ENCODE measurements at places on chromosomes 12 and 14. TPM values are rescaled to one million over a fixed set of nuclear protein-coding genes. Genes with fewer than 3 reads are reported as not detected.

DNA sequence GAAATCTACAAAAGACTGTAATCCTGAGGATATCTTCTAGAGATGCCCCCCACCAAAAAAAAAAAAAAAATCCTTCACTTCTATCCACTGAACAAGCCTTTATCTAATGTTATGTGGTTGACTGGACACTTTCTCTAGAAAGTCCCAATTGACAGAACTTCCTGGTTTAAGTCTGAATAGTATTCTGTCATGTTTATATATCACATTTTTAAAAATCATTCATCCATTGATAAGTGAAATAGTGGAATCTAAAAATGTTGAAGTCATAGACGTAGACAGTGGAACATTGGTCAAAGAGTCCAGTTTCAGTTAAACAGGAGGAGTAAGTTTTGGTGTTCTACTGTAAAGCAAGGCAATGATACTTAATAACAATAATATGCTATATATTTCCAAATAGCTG is 297.0 kb downstream of the SSPN start:
- no peak overlapping the region for H3K4me3 ChIP-seq
- no peak for DNase-seq
- H3K27me3 ChIP-seq = no peaks in the 10 kb centered on the region
- H3K27ac ChIP-seq = no peak overlapping the region

DNA sequence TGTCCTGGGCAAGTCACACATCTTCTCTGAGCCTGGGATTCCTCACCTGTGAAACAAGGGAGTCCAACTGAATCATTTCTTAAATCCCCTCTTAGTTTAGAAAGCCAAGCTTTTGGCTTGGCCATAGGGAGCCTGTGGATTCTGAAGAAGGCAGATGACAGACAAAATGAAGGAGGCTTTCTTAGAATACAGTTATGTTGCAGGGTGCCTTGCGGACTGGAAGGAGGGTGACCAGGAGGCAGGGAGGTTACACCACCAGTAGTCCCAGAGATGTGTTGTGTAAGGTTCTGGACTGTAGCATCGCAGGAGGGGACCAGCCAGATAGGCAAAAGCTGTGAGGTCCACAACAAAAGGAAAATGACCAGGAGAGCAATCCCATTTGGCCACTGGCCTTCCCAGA is 8.2 kb upstream of the ACVR1B start:
- no peak overlapping the region for H3K4me3 ChIP-seq
- H3K27ac ChIP-seq = no peak overlapping the region
- no peak for DNase-seq
- no peaks in the 10 kb centered on the region for H3K36me3 ChIP-seq
- no peaks in the 10 kb centered on the region for H3K4me1 ChIP-seq

GRCh38 chr14:51210594-51210993 is 29.5 kb upstream of the TMX1 start:
- no peaks in the 10 kb centered on the region for H3K36me3 ChIP-seq
- no peak overlapping the region for H3K4me3 ChIP-seq
- H3K4me1 ChIP-seq = no peaks in the 10 kb centered on the region
- DNase-seq = no peak
- no peaks in the 10 kb centered on the region for H3K27me3 ChIP-seq

DNA sequence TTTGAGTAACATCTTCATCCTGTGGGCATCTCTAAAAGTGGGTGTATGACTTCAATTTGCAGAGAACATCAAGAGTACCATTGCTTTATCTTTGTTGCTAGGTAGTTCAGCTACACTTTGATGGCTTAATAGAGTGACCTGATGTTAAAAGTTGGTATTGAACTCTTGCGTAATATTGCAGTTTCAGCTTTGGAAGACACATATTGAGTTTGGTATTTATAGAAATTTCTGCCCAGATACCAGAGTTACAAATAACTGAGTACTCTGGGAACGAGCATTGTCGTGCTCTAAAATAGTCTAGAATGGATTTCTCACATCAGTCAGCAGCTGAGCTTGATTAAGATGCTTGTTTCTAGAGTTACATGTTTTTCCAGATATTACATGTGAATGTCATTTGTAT is 24.8 kb upstream of the AKAP5 start:
- no peak overlapping the region for H3K4me3 ChIP-seq
- H3K27ac ChIP-seq = no peak overlapping the region
- DNase-seq = no peak

- peaks cover 18% of the 10 kb centered on the region for H3K4me1 ChIP-seq
- no peak for DNase-seq
- H3K4me3 ChIP-seq = no peak overlapping the region
- H3K27ac ChIP-seq = no peak overlapping the region
Measured at GRCh38 chr14:64296561-64296960, 2.4 kb upstream of the ESR2 start.

DNA sequence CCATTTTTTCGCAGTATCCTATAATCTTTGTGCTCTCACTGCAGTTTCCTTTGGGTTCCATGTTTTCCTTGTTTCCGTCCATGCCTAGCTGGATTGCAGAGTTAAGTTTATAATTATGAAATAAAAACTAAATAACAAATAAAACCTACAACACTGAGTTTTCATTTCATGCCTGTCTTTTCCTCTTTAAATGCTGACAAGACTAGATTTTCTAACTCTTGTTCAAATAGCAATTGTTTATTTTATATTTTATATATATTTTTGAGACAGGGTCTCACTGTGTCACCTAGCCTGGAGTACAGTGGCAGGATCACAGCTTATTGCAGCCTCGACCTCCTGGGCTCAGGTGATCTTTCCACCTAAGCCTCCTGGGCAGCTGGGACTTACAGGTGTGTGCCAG is 5.3 kb upstream of the GEMIN2 start:
- H3K4me1 ChIP-seq = peaks cover 6% of the 10 kb centered on the region
- no peaks in the 10 kb centered on the region for H3K27me3 ChIP-seq
- H3K4me3 ChIP-seq = no peak overlapping the region
- no peak for DNase-seq
- no peaks in the 10 kb centered on the region for H3K36me3 ChIP-seq

GRCh38 chr12:10718279-10718821 is 4.8 kb downstream of the YBX3 start:
- no peak overlapping the region for H3K27ac ChIP-seq
- no peak overlapping the region for H3K4me3 ChIP-seq
- H3K27me3 ChIP-seq = peaks cover 13% of the 10 kb centered on the region
- no peaks in the 10 kb centered on the region for H3K36me3 ChIP-seq
- H3K4me1 ChIP-seq = peaks cover 18% of the 10 kb centered on the region

GRCh38 chr14:23567186-23568020 is at the start of gene AP1G2:
Gene AP1G2 (minus strand): TSS chr14:23567791. CDS start chr14:23567314, 477 bp downstream.
- no peaks in the 10 kb centered on the region for H3K27me3 ChIP-seq
- DNase-seq = peak; percentile 85
- H3K4me3 ChIP-seq = peak within 1 kb of the TSS; percentile 75
- H3K36me3 ChIP-seq = peaks cover 38% of the 10 kb centered on the region
- peak within 1 kb of the TSS; percentile 79 for H3K27ac ChIP-seq

DNA sequence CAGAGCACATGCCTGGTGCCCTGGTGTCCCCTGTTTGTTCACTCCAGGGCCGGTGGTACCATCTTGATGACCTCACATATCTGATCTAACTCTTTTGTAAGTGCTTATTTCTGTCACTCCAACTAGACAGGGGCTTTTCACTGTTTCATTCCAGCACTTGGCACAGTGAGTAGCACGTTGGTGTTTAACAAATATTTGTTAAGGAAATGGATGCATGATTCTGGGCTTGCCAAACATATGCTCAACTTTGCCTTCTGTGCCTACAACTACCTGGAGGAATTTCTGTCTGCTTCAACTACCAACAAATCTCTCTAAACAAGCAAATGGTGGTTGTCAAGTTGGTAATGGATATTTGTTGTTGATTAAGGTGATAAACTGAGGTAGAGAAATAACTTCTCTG is 31.6 kb downstream of the PDE6H start:
- no peak overlapping the region for H3K27ac ChIP-seq
- H3K4me1 ChIP-seq = no peaks in the 10 kb centered on the region
- no peak overlapping the region for H3K4me3 ChIP-seq
- no peak for DNase-seq

DNA sequence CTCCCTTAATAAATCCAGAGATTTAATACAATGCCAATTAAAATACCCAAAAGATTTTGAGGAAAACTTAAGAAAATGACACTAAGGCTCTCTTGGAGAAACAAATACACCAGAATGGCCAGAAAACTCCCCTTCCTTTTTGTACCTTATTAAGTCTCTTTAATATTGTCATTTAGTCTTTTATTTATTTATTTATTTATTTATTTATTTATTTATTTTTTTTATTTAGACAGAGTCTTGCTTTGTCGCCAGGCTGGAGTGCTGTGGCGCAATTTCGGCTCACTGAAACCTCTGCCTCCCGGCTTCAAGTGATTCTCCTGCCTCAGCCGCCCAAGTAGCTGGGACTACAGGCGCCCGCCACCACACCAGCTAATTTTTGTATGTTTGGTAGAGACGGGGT is 210.6 kb downstream of the DACT1 start:
- H3K4me1 ChIP-seq = no peaks in the 10 kb centered on the region
- no peak overlapping the region for H3K27ac ChIP-seq

- no peaks in the 10 kb centered on the region for H3K4me1 ChIP-seq
- DNase-seq = no peak
- H3K4me3 ChIP-seq = no peak overlapping the region
Measured at GRCh38 chr12:44889162-44889561, 13.0 kb upstream of the NELL2 start.

GRCh38 chr14:55133416-55133815 is 4.4 kb downstream of the LGALS3 start:
- peaks cover 6% of the 10 kb centered on the region for H3K27me3 ChIP-seq
- H3K4me3 ChIP-seq = no peak overlapping the region
- H3K36me3 ChIP-seq = no peaks in the 10 kb centered on the region
- H3K27ac ChIP-seq = no peak overlapping the region

DNA sequence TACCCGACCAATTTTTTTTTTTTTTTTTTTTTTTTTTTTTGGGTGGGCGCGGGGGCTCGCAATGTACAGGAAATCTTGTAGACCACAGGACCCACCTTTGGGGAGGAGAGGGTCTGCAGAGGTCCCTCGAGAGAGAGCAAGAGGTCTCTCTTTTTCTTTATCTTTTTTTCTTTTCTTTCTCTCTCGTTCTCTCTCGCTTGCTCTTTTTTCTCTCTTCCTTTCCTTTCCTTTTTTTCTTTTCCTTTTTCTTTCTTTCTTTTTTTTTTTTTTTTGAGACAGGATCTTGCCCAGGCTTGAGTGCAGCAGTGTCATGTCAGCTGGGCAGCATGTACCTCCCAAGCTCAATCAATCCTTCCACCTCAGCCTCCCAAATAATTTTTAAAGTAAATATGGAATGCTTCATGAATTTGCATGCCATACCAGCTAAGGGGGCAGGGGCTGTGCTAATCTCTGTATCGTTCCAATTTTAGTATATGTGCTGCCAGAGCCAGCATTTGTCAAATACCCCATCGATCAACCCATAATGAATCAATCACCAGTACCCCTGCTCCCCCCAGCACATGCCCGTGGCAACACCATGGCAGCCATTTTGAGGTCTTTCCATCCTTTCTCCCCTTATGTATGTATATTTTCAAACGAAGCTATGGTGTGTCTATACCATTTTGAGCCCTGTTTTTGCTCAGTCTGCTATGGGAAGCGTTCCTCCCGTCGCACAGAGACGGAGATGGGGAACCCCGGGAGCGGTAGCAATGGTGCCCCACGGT is 9.3 kb downstream of the PAPLN start:
- no peak overlapping the region for H3K27ac ChIP-seq
- DNase-seq = no peak
- no peaks in the 10 kb centered on the region for H3K36me3 ChIP-seq

DNA sequence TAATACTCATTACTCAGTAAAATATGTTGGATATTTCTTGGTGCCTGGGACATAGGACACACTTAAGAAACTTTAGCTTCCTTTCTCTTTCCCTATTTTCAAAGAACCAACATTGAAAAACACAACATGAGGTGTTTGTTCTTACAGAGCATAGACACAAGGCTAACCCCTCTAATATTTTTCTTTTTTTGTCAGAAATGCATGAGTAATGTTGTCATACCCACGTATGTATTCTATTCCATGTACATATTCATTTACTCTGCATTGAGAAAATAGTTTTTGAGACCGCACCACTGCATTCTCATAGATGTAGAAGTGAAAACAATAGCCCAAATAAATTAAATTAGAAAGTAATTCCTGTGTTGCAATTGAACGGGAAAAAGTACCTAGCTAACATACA is 13.0 kb downstream of the PAX9 start:
- no peaks in the 10 kb centered on the region for H3K4me1 ChIP-seq
- DNase-seq = no peak
- H3K4me3 ChIP-seq = no peak overlapping the region
- H3K36me3 ChIP-seq = no peaks in the 10 kb centered on the region

DNA sequence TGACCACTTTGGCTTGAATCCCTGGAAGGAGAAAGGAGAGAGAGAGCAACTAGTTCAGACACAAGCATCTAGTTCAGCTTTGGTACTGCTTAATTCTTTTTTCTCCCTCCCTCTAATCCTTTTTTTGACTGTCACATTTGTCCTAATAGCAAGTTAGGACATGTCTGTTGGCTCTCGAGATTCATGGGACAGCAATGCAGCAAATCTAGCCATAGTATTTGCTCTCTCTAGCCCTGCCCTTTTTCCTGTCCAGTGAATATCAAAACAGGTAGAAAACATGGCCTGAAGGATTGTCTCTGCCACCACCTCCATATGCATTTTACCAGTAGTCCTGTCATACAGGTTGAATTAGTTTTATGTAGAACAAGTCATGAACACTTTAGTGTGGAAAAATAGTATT is 116.4 kb downstream of the PTPRB start:
- H3K36me3 ChIP-seq = no peaks in the 10 kb centered on the region
- H3K27ac ChIP-seq = no peak overlapping the region
- no peaks in the 10 kb centered on the region for H3K4me1 ChIP-seq
- no peak for DNase-seq
- H3K4me3 ChIP-seq = no peak overlapping the region

DNA sequence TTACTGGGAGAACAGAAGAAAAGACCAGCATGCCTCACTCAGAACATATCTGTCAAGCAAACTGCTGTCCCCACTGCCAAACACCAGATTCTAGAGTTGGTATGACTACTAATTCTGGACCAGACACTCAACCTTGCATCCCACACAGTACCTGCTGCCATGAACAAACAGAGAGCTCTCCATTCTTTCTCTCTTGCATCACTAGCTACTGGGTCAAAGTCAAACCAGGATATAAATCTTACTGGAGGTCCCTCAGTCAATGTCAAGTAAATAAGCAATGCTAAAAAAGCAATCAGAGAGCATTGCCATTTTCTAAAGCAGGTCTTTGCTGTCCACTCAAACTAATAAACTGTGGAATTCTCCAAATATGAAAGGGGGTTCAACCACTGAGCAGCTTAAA is 452.4 kb upstream of the SEL1L start:
- no peak overlapping the region for H3K27ac ChIP-seq
- no peaks in the 10 kb centered on the region for H3K27me3 ChIP-seq
- no peak overlapping the region for H3K4me3 ChIP-seq
- no peaks in the 10 kb centered on the region for H3K4me1 ChIP-seq
- DNase-seq = no peak
- H3K36me3 ChIP-seq = no peaks in the 10 kb centered on the region

- no peaks in the 10 kb centered on the region for H3K27me3 ChIP-seq
- no peak for DNase-seq
- H3K36me3 ChIP-seq = no peaks in the 10 kb centered on the region
- no peak overlapping the region for H3K27ac ChIP-seq
- no peaks in the 10 kb centered on the region for H3K4me1 ChIP-seq
Measured at GRCh38 chr14:102955636-102956408, 33.4 kb downstream of the AMN start.

GRCh38 chr12:88227263-88227662 is 85.2 kb downstream of the TMTC3 start:
- H3K4me3 ChIP-seq = no peak overlapping the region
- no peaks in the 10 kb centered on the region for H3K4me1 ChIP-seq
- H3K27me3 ChIP-seq = no peaks in the 10 kb centered on the region
- no peaks in the 10 kb centered on the region for H3K36me3 ChIP-seq
- no peak overlapping the region for H3K27ac ChIP-seq
- DNase-seq = no peak

Gene RNF34
- total RNA-seq = 63.1 TPM

Gene WNT1
- 2.7 TPM for total RNA-seq

Gene E2F7
- total RNA-seq = 0.16 TPM

Gene RBM25
- 161 TPM for total RNA-seq

Gene DLGAP5
- total RNA-seq = 0.25 TPM

Gene IFI27
- 2.2 TPM for total RNA-seq

Gene GLIPR1L2
- total RNA-seq = 0.44 TPM
